Stimulated activated CD4-positive, alpha-beta T cell treated with anti-CD3 and anti-CD28 coated beads, Interleukin-1b, Interleukin-23, amount 100 ng/mL, for 1 hour (primary cell): ENCODE measurements at places on chromosomes 3 and 15.

DNA sequence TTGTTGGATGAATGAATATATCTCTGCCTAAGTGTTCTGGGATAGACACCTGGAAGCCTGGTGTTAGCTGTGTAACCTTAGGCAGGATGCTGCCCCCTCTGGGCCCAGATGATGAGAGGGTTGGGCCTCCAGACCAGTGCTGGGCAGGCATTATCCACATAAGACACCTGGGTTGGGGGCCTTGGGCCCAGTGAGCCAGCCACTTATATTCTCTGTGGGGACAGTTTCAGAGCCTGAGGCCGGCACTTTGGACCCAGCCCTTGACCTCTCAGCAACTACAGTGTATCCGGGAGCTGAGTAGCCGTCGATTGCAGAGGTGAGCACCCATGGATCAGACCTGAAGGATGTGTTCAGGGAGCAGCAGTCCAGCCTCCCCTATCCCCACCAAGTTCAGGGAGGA is 2.2 kb downstream of the HEMK1 start:
- DNase-seq: no peak

DNA sequence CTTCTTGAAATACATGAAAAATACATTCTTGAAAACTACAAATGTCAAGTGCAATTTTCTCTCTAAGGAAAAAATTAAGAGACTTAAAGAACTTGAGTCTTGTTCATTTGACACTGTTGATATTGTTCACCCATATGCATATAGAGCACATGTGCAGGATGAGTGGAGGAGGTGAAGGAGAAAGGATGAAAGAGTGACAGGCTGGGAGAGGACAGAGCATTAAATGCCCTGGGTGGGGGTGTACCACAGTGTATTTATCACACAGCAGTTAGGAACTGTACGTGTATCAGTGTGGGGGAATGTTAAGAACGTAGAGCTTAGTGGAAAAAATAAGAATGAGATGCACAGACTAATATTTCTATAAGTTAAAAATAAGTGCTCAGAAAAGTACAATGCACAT is 45.7 kb downstream of the CTDSPL start:
- DNase-seq: no peak

- no peak for DNase-seq
Observed at GRCh38 chr3:13016083-13016720, 57.0 kb downstream of the IQSEC1 start.

GRCh38 chr3:27193056-27193455 is 176.1 kb downstream of the NEK10 start:
- no peak for DNase-seq

DNA sequence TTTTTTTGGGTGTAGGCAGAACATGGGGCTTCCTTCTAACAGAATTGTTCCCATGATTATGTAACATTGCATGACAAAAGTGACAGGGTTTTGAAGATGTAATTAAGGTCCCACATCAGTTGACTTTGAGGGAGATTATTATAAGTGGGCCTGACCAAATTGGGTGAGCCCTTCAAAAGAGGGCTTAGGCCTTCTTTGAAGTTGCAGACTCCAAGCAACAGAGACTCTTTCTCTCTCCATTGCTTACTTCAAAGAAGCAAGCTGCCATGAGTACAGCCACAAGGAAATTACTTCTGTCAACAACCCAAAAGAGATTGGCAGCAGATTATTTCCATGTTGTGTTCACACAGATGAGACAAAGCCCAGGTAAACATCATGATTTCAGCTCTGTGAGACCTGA is 348.2 kb downstream of the PDCD6IP start:
- no peak for DNase-seq

- DNase-seq: no peak
Observed at GRCh38 chr3:141500397-141500796, 13.6 kb downstream of the RASA2 start.

GRCh38 chr3:112002096-112002971 is 3.6 kb downstream of the TAGLN3 start:
- DNase-seq: no peak
